ENCODE measurements at places on chromosomes 6 and 20.

- no peak for DNase-seq
These were observed 11.3 kb upstream of the AFDN start for GRCh38 chr6:167815296-167815980.

- DNase-seq = no peak
These were observed 32.5 kb upstream of the VEGFA start for GRCh38 chr6:43737272-43738081.

GRCh38 chr6:5174244-5174643, 86.5 kb downstream of the LYRM4 start:
- DNase-seq = peak; percentile 7

GRCh38 chr20:63898882-63899558, 4.1 kb downstream of the DNAJC5 start:
- no peak for DNase-seq

DNA sequence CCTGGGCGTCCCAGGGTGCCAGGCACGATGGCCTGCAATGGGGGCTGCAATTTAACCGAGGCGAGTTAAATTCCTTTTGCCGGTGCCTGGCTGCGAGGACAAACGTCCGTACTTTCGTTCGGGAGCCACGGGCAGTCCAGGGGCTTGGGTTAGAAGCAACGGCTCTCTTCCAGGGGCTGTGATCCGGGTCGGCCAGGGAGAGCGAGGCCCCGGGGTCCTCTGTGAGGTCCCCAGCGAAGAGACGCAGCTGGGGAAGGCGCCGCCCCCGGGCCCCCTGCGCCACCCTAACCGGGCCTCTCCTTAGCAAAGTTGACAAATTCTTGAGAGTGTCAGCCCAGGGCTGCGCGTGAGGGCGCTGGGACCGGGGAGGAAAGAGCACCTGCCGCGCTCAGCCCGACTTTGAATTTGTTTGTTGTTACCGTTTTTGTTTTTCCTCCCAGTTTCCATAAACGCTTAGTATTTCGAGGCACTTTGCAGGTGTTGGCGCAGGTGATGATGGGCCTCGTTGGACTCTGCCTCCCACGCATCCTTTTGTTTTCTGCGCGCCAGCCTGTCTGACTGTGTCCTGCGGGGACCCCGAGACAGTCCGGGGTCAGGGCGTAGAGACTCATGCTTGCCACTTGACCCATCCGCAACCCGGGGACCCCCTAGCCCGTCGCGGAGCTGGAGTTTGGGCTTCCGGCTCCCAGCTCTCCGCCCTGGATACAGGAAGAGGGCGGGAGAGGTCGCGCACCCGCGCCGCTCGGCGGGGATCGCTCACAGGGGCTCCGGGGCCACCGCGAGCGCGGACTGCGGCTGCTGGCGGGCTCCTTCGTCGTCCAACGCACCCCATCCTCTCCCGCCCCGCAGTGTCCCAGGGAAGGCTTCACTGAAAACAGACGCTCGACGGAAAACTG, 5.8 kb downstream of the OLIG3 start:
- DNase-seq = no peak

DNA sequence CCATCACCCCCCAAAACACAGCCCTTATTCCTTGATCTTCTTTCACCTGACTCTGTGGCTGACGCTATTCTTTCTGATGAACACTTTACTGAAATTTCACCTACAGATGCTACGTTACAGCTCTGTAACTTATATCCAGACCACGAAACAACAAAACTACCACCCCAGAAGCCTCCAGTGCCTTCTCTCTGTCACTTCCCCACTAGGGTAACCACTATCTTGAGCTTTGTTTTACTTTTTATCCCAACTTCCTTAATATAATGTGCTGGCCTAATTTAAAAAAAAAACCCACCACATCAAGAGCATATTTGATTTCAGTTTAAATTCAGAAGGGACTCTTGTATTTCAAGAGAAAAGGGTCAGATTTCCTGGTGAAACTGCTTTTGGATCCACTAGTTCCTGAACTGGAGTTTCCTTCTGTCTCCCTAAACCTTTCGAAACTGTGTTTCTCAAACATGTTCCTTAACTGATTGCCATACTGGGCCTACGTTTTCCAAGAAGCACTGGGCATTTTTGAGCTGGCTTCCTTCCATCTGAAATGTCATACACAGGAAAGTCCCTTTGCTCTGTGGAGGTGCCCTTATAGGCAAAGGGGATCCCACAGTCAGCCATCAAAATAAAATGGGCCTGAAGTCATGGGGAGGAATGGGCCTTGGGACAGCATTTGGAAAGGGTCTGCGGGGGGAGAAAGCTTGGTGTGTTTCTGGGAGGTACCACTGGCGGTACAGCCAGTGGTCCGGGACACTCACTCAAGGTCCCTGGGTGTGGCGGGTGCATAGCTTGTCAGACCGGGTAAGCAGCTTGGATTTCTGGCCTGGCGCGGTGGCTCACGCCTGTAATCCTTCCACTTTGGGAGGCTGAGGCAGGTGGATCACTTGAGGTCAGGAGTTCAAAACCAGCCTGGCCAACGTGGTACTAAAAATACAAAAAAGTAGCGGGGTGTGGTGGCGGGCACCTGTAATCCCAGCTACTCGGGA, 25.8 kb upstream of the RTF2 start:
- DNase-seq = no peak

DNA sequence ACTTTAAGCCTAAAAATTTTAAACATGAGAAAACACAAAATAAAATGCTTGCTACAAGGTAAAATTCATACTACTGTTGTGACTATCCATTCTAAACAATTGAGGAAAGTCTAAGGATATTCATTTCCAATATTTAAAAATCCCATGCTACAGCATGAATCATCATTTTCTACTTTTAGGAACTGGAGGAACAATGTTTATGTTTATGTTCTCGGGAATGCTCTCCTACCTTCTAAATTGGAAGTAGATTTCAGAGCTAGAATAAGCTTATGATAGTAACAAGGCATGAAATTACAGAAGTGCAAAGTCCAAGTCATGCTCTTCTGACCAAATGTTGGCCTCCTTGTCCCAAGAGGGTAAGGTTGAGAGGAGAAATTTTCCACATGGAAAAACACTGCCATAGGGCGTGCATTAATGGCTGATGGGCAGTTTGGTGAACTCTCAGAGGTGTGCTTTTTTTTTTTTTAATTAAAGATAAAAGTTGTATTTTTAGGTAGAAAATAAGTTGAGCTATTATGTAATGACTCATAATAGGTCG, 6.0 kb upstream of the MYLK4 start:
- no peak for DNase-seq

DNA sequence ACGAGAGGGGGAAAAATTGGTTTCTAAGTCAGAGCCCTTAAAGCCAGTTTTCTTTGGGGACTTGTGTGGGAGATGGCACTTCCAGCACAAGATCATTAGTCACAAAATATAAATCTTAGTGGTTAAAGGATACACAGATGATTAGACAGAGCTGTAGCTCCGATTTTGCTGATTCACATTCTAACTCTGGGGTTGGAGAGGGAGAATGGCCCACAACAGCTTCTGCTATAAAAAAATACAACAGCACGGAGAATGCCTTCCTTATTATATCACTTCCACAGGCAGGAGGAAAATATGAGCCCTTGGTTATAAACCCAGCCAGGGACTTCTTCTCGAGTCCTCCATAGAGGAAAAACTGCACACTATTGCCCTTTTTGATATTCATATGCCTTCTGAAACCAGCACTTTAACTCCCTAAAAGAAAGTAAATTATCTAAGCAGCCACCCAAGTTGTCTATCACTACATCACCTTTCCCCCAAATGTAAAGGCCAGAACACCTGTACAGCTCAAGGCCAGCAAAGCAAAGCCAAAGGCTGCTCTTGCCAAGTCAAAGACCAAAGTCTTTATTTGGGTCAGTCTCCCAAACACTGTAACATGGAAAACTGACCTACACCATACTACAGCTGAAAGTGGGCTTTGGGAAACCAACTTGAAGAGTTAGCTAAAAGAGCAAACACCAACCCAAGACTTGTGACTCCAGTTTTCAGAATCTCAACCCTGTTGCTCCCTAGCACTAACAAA, 10.4 kb downstream of the MRPL14 start:
- DNase-seq = no peak

GRCh38 chr6:114068116-114068515, 97.2 kb upstream of the HDAC2 start:
- no peak for DNase-seq
